ENCODE measurements at places on chromosomes 11 and 22. TPM values are rescaled to one million over a fixed set of nuclear protein-coding genes. Genes with fewer than 3 reads are reported as not detected.

GRCh38 chr22:19610518-19611253 lies 86.5 kb upstream of the CLDN5 start:
- DNase-seq: no peak

- no peak for DNase-seq
Measured at GRCh38 chr11:100546714-100547113, 140.4 kb upstream of the ARHGAP42 start.

DNA sequence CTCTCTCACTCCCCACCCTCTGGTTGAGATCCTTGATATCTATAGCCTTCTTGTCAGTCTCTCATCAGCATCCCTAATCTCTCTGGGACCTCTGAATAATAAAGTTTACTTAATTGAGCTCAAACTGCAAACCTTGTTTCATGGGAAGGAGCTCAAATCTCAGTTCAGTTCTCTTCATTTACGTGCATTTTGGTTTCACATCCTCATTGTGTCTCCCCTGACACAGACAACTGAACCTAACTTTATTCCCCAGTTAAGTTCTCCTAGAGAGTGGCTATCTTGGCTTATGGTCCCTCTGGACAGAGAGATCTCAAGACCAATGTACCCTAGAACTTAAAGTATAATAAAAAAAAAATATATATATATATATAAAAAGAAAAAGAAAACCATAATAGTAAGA lies 47.3 kb downstream of the NXPE2 start:
- no peak for DNase-seq

- DNase-seq: no peak
Measured at GRCh38 chr11:48013269-48013901, 33.0 kb downstream of the PTPRJ start.

DNA sequence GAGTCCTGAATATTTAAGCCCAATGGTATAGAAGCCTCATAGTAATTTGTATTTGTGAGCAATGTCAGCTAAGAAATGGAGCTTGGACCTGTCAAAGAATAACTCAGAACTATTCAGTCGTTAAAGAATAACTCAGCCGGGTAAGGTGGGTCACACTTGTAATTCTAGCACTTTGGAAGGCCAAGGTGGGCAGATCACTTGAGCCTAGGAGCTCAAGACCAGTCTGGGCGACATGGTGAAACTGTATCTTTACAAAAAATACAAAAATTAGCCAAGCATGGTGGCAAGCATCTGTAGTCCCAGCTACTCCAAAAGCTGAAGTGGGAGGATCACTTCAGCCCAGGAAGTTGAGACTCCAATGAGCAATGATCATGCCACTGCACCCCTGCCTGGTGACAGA lies 1526.5 kb downstream of the LRRC4C start:
- no peak for DNase-seq

DNA sequence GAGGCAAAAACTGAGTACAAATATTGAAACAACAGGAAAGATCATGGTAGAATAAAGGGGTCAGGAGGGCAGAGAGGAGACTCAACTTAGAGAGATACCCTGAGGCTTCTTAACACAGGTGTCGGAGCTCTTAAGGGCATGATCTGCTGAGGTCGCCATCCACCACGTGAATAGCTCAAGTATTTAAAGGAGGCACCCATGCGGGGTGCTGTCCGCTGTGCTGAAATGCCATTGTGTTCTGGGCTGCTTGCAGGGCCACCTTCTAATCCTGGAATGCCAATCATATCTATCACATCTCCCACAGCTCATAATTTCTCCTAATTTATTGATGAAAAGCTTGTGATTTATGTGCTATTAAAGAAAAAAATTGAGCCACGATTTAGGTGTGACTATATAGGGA lies 90.2 kb downstream of the SEZ6L start:
- no peak for DNase-seq

DNA sequence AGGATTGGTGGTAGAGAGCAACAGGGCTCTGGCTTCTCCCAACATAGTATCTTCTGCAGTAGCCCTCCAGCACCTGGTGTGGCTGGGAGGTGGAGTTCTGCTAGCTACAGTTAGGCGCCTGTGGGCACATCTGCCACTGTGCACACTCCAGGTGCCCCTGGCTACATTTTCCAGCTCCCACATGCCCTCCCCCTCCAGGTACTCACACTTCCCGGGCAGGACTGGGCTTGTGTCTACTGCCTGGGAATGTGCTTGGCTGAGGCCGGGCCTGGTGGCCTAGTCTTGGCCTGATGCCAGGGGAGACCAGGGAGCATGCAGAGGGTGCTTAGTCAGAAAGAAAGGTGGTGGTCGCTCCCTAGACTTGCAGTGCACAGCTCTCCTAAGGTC lies 15.8 kb downstream of the PHLDB1 start:
- no peak for DNase-seq

DNA sequence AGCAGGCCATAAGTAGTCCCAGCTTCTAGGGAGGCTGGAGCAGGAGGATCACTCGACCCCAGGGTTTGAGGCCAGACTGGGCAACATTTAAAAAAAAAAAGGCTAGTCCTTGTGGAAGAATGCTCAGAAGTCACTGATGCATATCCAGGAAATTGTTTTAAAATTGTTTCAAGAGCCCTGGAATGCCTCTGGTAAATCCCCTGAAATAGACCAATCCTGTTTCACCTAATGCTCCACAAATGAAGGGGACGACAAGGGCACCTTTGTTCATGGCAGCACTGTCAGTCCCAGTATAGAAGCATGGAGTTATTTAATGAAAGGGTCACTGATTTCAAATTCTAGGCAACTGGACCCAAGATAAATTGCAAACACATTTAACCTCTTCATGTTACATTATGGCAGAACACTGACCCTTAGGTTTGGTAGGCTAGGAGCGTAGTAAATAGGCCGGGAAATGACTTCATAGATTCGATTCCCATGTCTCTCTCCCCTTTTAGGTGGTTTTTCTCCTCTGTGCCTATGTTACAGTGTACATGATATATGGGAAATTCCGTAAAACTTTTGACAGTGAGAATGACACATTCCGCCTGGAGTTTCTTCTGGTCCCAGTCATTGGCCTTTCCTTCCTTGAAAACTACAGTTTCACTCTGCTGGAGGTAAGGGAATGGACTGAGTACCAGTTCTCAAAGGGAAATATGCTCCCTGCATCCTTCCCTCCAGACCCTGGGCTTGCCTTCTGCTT lies 11.4 kb downstream of the KDELR3 start:
- DNase-seq: no peak

DNA sequence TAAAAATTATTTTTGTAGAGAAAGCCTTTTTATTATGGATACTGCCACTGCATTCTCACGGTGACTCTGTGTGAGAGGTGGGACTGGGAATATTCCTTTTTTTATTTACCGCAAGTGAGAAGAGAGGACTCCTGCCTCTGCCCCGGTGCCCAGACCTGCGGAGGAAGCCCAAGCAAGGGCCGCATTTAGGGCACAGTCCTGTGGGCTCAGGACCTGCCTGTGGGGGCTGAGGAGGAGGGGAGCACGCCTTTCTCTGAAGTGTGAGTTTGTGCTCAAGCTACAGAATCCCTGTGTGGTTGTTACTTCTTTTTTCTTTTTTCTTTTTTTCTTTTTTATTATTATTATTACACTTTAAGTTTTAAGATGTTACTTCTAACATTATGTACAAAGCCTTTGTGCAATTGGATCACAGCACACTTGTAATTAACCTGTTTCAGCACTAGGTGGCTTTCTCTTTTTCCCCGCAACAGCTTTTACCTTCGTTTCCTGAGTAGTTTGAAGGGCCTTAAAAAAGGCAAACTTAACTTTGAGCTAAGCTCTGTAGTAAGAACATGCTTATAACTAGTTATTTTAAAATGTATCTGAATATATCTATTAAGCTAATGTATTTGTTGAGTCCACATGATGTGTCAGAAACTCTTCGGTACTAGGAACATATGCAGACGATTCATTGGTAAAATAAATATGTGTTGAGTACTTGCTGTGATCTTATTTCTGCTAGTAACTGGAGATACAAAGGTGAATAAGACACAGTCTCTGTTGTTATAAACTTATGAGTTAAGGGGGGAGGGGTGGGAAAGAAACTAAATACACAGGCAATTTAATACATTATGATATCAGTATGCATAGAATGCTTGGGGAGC lies 18.3 kb downstream of the AMOTL1 start:
- no peak for DNase-seq

DNA sequence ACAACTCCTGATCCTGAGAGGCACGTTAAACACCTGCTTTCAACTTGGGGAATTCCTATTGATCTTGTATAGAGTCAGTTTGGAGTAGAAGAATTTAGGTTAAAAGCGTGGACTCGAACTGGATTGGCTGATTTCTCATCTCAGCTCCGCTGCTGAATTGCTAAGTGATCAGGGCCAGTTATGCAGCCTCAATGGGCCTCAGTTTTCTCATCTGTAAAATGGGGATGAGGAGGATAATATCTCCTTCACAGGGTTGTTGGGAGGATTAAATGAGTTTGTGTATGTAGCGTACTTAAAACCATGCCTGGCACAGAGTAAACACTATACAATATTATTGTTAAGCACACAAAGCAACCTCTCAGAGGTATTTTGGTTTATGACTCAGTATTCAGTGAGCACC lies 53.2 kb upstream of the HEPHL1 start:
- DNase-seq: no peak

DNA sequence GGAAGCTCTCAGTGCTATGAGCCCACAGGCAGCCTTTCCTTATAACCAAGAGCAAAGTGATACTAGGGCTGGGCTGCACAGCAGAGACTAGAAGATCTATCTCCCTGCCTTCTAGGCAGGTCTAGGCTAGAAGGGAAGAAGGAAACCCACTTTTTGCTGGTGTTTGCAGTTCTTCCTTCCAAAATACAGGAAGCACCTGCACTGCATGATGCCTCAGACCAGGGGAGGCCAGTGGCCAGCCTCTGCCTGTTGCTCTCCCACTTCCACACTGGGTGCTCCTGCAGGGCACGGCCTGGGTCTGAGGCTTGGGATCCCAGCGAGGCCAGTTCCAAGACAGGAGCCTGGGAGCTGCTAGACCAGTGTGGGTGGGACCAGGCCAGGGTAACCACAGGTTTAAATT lies 6.0 kb upstream of the UCP3 start:
- DNase-seq: no peak

DNA sequence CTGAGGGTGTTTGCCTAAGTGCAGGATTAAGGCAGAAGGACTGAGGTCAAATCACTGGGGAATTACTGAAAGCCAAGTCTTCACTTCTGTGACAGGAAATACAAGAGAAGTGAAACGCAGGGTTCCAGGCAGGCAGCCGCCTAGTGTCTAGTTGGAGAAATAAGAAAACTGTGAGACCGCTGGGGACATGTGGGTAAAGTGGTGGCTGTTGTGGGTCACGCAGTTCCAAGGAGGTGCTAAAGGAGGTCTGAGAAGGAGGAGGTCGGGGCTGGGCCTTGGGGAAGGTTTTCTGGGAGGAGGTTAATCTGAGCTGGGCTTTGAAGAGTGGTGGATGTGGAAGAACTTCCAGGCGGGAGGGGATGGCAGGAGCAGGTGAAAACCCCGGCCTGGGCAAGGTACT lies 11.2 kb downstream of the MCM5 start:
- DNase-seq: no peak

OR6T1 gene
- not detected for polyA plus RNA-seq

CASP5 gene
- not detected for polyA plus RNA-seq

MS4A12 gene
- 0.10 TPM for polyA plus RNA-seq

ARFGAP2 gene
- polyA plus RNA-seq: 44.8 TPM

SLC22A9 gene
- not detected for polyA plus RNA-seq

USP2 gene
- polyA plus RNA-seq: 0.27 TPM

TTC36 gene
- polyA plus RNA-seq: not detected

GLYAT gene
- not detected for polyA plus RNA-seq

PRRG4 gene
- not detected for polyA plus RNA-seq

GLB1L3 gene
- polyA plus RNA-seq: not detected

GDPD5 gene
- 7.7 TPM for polyA plus RNA-seq

NR1H3 gene
- 20.7 TPM for polyA plus RNA-seq

BCR gene
- polyA plus RNA-seq: 24.0 TPM

All from BJ (cell line).